D721Med (cell line): ENCODE measurements at places on chromosomes 6 and 20.

DNA sequence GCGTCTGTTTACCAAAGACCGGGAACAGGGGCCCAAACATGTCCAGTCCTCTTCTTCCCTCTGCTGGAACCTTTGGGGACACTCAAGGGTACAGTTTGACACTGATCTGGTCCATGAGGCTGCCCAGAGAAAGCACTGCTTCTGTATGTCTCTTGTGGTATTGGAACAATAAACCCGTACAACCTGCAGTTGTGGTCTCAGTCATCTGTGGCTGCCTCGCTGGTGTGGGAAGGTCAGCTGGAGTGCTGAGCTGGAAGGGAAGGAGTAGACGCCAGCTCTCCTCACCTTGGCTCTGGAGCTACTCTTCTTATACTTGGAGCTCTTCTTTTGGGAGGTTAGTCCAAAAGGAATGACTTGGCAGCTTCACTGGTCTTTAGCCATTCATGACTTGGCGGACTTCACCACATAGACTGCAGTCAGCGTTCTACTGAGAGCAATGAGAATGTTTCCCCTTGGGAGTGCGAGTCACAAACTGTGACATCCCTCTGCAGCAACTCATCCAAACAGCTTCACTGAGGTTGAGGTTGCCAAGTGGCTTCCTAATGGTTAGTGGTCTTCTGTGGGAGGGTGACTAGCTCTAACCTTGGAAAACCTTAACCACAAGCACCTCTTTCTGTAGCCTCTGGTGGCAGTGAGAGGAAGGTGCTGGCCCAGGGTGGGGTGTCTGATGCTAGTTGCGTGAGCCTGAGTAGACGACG, 81.2 kb downstream of the ASXL1 start:
- DNase-seq, result no peak

DNA sequence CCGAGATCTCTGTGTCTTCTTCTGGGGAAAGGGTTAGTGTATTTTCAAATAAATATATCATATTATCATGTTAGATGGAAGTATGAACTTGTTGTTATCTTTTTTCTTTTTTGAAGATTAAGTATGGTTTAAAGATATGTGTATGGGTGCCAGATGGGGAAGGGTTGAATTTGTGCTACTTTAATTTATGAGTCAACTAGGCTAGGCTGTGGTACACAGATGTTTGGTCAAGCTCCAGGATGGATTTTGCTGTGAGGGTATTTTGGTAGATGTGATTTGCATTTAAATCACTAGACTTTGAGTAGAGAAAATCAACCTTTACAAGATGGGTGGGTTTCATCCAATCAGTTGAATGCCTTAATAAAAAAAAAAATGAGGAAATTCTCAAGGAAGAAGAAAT, 886.6 kb upstream of the ADGRB3 start:
- no peak for DNase-seq

DNA sequence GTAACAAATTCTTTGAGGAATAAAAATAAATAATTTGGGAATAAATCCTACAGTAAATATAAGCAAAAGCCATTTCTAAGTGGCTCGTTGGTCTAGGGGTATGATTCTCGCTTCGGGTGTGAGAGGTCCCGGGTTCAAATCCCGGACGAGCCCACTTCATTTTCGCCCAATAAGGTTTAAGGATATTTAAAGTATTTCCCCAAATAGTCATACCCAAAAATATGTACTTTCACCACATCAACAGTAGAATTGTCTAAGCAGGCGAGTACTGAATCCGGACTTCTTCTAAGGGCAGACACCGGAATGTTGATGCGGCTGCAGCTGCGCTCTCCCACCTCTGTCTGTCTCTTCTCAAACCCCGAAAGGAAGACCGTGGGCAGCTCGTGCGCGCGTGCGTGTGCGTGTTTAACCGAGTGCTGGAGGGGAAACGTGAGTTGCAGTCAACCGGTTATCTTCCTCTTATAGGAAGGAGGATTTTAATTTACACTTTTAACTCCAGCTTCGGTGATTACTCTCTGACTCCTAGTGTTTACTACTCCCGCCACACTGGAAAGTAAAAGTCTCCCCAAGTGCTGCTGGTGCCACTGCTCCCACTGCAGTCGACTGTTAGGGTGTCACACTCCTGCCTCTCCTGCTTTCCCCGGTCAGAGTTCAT, 155.7 kb upstream of the PRSS16 start:
- no peak for DNase-seq

DNA sequence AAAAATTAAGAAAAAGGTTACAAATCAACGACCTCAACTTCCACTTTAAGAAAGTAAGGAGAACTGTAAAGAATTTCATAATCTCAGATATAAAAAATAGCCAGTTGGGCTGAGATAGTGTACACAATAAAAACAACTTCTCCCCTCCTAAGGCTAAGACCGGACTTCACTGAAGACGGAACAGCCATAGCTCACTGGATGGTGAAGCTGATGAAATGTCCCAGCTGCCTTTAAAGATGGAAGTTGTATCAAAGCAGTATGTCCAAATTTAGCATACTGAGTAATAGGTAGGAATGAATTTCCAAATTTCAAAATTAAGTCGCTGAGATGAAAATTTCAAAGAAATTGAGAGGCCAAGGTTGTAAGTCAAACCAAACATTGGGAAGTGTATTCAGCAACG, 153.3 kb downstream of the RNGTT start:
- no peak for DNase-seq

- no peak for DNase-seq
Measured at GRCh38 chr6:21001736-21002135, 467.5 kb downstream of the CDKAL1 start.

DNA sequence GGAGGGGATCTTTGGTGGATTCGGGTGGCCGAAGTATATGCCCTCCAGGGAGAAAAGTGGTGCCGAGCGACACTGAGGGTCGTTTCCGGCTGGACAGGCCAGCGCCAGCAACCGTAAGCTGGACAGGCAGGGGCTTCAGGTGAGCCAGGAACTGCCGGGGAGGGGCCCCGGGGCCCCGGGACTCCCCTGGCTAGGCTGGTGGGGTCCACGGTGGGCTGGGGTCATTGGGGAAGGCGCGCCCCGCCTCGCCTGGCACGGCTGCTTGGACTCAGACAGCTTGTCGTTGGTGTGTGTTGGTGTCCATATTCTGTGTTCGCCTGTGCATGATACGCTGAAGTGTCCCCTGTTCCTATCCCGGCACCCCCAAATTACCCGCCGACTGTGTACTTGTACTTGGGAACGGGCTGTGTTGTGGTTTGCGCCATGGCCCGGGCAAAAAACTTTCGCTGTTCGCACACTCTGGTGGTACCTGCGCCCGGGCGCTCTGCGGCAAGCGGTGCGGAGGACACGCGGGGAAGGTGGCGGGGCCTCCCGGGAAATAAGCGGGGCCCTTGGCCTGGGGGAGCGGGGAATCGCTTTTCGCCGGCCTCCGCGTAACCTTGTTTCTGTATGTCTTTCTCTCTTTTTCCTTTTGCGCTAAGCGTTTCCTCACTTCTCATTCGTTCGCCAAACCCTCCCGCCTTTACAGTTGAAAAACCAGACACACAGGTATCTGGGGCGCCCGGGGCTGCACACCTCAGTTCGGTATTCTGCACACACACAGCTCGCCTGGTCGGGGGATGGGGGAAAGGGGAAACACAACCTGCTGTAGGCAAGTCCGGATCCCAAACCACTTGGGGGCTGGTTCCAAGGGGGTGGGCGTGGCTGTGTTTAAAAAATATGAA, 3.2 kb downstream of the GNAS start:
- DNase-seq, result no peak

DNA sequence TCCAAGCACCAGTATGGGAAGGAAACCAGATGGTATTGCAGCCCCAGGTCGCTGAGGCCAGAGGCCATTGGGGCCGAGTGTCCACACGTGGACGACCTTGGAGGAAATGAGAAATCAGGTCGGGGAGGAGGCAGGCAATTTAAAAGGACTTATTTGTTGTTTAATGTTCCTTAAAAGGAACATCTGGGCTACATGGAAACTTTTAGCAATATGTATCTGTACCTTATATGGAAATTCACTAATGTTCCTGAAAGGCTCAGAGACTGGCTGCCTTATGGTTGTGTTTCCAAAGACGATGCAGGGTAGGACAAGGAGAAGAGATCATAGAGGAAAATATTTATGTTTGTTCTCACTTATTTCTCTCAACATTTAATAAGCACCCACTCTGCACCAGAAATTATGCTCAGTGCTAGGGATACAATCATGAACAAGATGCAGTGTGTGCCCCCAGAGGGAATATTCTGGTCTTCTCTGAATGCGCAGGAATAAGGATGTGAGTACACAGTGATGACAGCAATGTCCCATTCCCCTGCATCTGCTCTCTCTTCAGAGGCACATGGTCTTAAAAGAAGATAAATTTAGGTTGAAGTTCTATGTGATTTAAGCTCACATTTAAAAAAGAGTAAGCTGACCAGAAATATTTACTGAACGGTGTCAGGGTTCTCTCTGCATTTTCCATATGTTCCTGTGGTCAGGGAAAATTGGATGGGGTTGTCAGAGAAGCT, 3.4 kb downstream of the BNIP5 start:
- DNase-seq, result no peak

DNA sequence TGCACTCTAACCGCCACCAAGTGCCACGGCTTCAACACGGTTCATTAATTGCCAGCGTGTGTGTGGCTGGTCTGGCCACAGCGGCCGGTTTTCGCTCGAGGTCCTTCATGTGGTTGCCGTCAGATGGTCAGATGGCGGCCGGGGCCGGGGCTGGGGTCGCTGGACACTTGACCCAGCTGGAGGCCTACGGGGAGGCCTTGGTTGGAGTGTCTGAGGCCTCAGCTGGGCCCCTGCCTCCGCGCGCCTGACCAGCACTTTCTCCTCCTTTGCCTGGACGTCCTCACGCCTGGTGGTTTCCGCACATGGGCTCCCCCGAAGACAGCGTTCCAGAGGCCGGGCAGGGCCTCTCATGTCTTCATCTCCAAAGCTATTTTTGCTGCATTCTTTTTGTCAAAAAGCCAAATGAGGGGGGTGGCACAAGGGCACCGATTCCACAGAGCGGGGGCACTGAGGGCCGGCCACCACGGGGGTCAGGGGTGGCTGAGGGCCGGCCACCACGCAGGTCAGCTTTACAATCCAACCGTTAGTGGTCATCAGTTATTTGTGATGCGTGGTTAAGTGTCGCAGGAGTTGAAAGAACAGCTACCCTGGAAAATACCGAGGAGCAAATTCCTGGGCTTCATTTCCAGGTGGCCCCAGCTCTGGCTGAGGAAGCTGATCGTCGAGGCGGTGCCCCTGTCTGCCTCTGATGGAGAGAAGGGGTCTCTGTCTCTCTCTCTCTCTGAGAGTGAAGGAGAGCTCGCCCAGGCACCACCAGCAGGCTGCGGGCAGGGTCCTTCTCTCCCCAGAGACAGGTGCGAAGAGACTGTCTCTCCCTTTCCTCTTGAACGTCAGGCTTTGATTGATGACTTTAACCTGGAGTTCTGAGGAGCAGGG, 50.5 kb upstream of the FRMD1 start:
- no peak for DNase-seq

DNA sequence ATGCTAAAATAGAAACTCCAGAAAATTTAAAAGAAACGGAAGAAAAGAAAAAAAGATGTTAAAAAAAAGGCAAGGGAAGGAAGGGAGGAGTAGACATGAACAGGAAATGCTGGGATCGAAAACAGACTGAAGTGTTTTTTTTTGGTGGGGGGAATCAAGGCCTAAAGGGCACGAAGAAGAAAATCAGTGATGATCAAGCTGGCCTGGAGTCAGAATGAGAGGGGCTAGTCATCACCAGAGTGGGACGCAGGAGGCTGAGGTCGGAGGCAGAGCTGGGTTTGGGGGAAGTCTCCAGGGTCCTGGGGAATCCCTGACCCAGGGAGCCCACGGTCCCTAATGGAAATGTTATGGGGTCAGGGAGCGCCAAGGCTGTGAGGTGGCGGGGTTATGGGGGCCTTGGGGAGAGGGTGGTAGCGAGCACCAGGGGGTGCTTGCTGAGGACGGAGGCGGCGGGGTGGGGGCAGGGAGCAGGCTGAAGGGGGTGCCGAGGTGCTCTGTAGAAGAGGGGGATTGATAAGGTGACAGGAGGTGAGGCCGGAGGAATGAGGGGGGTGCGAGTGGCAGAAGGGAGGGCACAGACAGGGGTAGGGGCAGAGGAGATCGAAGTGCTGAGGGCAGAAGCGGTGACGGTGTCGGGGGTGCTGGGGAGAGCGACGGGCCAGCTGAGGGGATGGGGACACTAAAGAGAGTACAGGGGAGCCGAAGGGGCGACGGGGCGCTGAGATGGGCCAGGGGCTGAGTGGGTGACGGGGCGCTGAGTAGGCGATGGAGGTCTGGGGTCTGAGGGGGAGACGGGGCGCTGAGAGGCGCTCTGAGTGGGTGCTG, 684 bp downstream of the ZNFX1 start:
- DNase-seq, result no peak

DNA sequence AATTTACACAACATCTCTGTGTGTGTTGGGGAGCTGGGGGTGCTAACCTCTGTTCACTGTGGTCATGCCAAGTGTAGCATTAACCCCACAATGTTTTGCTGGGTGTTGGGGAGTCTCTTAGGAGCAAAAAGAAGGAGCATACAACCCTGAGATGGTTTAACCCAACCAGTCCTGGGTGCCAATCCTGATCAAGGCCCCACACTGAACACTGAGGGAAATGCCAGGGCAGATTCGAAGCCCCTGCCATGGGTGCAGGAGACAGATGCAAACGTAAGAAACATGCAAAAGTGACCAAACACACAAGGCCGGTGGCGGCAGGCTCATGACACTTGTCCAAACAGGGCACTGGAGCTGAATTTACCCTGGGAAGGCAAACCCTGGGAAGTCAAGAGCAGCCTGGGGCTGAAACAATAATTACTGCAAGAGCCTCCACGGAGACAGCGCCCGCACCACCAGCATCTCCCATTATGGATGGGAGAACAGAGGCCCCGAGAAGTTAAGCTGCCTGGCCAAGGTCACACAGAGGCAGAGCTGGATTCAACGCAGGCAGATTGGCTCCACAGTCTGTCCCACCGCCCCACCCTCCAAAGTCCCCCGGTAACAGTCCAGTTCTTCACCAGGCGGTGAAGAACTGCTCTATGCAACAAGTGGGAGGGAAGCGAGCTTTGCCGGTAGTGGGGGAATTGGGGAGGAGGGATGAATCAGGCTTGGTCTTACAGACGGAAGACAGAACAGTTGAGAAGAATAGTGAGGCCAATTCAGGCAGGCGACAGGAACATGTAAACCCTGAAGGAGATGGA, 8.5 kb downstream of the ACSS1 start:
- no peak for DNase-seq

GRCh38 chr6:87407561-87407900, 241 bp upstream of the CFAP206 start:
- DNase-seq, result no peak

DNA sequence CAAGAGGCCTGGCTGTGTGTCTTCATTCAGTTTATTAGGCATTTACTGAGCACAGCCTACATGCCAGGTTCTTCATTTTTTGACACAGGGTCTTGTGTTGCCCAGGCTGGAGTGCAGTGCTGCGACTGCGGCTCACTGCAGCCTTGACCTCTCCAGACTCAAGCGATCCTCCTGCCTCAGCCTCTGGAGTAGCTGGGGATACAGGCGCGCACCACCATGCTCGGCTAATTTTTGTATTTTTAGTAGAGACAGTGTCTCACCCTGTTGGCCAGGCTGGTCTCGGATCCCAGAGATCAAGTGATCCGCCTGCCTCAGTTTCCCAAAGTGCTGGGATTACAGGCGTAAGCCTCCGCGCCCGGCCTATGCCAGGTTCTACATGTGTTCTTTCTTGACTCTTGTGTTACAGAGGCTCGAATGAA, 601 bp upstream of the ATRN start:
- DNase-seq, result no peak

GRCh38 chr6:72382602-72383529, 239.0 kb upstream of the KCNQ5 start:
- no peak for DNase-seq
